ENCODE measurements at places on chromosomes 2 and 18.

- DNase-seq = no peak
These were observed 797 bp downstream of the TTC32 start for GRCh38 chr2:19900931-19901441.

DNA sequence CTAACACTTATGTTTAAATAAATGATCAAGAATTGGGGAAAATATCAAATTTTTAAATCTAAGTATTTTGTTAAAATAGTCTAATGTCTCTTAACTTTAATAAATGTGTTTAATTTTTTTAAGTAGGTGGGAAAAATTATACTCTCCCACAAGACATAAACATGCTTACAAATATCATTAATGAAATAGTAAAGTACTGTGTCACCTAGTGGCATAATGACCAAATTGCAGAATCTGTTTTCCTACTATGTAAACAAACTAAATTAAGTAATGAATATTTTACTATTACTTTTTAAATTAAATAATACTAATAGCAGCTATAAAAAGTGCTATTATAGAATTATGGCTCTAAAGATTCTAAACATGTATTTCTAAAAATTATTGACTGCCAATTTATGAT lies 52.0 kb upstream of the CHAC2 start:
- DNase-seq = no peak

GRCh38 chr2:4381773-4382172 lies 678.4 kb downstream of the DCDC2C start:
- no peak for DNase-seq

DNA sequence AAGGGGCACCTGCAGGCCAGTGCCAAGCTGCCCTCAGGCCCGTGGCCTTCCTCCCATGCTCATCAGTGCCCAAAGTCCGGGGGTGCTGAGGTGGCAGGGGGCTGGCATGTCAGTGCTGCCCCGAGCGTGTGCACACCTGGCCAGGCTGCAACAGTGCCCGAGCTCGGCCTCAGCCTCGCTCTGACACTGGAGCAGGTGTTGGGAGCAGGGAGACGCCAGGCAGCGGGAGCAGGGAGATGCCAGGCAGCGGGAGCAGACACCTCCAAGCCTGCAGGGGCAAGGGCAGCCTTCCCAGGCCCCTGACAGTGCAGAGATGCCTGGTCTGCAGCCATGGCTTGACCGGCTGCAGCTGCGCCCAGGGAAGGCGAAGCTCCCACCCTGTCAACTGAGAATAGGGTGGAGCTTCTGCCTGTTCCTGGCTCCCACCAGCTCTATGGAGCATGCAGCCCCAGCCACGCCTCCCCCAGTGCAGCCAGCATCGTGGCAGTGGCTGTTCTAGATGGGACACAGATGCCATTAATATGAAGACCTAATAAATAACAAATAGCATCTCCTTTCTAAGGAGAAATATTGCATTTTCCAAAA lies 82.4 kb downstream of the DTNB start:
- no peak for DNase-seq

DNA sequence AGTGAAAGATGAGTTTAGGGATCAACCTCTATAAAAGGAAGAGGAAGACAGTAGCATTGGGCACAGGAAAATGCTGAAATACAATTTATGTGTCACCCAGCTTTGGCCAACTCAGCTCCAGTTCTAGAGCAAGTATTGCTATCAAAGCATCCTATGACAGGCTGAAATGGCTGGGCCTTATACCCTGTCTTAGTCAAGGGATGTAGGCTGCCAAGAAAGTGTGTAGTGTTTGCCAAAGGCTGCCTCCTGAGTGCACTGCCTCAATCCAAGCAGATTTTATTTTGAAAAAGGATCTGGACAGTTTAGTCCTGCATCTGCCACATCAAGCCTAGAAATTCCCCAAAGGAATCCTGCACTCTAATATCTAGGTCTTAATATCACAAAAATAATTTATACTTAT lies 359.9 kb upstream of the ZC3H15 start:
- no peak for DNase-seq

DNA sequence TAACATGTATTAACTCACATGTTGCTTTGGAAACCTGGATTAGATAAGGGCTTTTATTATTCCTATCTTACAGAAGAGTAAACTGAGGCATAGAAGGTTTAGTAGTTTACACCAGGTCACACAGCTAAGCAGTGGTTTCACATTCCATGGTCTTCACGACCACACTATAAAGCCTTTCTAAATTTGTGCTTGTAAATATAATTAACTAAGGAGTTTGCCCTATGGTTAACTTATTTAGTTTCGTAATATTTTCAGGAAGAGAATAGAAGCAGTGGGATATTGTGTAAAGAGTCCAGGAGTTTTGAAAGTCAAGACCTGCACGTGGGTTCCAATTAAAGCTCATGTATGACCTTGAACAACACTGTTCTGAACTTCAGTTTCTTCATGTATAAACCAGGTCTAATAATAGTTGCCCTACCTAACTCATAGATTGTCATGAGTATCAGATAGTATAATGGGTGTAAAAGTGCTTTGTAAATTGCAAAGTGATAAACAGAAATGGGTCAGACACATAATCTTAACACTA lies 19.5 kb upstream of the SOS1 start:
- no peak for DNase-seq

DNA sequence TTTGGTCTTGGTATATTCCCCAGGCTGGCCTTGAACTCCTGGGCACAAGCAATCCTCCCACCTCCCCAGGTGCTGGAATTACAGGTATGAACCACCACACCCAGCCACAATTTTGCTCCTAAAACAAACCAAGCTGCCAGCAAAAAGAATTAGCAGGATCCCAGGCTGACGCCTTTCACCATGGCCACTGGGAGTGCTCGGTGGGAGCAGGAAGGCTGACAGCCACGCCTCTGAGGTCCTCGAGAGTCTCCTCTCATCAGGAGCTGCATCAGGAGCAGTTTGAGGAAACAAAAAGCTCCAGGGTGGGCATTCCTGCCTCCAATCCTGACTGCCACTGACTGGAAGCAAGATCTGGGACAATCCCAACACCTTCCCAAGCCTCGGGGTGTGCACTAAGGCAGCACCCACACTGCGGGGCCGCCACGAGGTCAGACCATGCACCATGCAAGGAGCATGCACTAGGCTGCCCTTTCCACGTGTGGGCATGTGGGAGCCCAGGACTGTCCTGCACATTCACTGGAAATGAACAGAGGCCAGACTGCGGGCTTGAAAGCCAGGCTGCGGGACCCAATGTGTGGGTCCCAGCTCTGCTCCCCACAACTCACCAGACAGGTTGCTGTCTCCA lies 51.4 kb downstream of the TFCP2L1 start:
- no peak for DNase-seq

GRCh38 chr2:206616151-206616550 lies 26.1 kb upstream of the FAM237A start:
- no peak for DNase-seq

- no peak for DNase-seq
These were observed 102.8 kb upstream of the FZD7 start for GRCh38 chr2:201930831-201931230.

GRCh38 chr2:88350331-88351248 lies 101.9 kb downstream of the FOXI3 start:
- peak; percentile 76 for DNase-seq

DNA sequence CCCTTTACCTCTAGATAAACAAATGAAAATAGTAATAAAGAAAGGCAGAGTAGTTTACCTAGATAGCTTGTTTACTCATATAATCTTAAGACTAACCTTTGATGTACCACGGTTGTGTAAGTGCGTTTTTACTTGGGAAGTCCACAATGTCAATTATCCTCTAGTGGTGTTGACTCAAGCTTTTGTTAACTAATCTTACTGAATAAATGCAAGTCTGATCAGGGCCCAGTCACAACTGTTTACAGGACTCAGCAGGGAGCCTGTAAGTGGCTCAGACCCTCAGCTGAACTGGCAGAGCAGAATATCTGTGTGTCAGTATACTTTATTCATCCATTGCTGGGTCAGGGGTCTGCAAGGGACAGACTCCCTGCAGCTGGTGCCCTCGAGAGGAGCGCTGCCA lies 98.1 kb upstream of the ACAA2 start:
- no peak for DNase-seq

DNA sequence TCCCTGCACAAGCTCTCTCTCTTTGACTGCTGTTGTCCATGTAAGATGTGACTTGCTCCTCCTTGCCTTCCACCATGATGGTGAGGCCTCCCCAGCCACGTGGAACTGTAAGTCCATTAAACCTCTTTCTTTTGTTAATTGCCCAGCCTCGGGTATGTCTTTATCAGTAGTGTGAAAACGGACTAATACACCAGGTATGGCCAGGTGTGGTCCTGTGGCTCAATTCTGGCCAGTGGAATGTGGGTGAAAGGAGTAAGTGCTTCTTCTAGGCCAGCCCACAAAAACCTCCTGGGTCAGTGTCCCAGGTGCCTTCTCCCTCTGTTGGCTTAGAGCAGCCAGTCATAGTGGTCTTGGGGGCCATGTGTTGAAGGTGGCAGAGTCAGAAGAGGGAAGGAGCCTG lies 57.0 kb downstream of the PRKCE start:
- DNase-seq = no peak

DNA sequence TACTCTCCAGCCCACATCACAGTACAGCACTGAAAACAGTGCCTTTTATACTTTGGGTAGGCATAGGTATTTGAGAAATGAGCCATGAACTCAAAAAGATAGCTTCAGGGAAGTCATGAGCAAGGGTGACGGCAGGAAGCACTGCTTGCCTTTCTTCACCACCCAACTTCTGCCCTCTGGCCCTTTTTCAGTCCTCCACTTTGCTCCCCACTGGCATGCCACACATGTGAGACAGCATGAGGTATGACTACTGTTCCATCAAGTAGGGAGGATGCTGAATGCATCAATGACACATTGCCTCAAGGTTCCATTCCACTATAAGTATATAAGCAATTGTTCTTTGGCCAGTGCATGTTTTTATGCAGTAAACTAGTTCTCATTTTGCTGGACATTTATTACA lies 373.0 kb downstream of the NRXN1 start:
- no peak for DNase-seq

GRCh38 chr2:185625604-185626003 lies 113.0 kb upstream of the FSIP2 start:
- DNase-seq = no peak

- no peak for DNase-seq
These were observed 97.0 kb upstream of the SPRED2 start for GRCh38 chr2:65529419-65529818.

GRCh38 chr18:58780045-58780444 lies 84.6 kb upstream of the ZNF532 start:
- no peak for DNase-seq

- DNase-seq = no peak
These were observed 248.1 kb upstream of the SALL3 start for GRCh38 chr18:78731398-78732032.

DNA sequence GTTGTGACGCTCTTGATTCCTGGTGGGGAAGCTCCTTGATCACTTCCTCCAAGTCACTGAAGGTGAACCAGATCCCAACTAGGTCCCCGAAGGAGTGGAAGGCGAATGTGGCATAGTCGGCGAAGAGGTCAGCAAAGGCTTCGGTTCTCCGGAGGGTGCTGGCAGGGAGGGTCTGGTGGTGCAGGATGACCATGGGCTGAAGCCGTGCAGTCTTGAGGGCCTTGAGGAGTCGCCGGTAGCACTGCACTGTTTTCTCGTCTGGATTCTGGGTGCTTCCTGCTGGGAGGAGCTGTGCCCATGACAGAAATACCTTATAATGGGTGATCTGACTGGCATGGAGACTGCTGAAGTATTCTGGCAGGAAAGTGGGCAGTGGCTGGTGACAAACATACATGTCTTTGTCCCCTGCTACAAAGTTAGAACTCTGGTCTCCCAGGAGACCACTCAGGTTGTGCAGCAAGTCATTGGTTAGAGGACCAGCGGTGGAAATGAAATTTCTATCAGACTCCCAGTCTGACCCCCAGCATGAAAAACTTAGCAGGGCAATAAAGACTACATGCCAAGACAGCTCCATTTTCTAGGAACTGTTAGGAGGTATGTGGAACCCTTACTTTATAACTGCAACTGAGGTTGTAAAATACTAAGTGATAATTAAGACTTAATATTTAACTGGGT lies at the start of gene LCT:
TSS of gene LCT (minus strand) at position 589 of the 675 bp plus-strand sequence. CDS start at position 574, 15 bp downstream.
- DNase-seq = no peak

DNA sequence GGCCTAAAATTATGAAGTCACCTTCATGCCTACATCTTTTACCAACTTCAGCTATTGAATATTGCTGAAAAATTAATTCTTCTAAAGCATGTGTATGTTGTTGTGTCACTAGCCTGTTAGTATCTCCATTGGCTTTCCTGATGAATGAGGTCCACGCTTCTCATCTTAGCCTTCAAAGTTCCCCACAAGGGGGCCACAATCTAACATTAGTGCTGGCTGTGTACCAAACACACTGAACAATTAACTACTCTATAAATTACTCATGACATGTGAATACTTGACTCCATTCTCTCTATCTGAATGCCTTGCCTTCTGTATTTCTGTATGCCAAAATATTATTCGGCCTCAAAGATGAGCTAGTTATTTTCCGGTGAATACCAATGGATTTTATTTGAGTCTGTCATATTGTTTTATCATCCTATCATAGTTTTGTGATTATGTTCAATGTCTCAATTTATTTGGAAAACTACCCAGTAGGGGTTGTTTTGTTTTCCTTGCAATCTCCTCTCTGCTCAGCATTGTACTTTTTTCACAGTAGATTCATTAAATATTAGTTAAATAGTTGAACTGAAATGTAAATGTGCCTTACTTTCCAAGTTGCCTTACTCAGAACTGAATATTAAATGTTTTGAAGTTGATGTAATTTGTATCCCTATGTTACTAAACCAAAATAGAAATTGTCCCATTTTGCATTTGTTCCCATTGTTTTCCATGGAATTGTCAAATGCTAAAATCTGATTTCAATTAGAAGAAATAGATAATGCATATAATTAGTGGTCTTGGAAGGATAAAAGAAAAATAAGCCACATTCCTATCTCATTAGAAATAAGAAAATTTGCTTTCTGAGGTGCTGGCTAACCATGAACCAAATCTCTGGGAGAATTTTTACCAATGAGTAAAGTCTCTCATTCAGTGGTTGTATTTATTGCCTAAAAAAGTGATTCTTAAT lies 208.4 kb upstream of the COL3A1 start:
- DNase-seq = no peak

- DNase-seq = no peak
These were observed 736.8 kb upstream of the SALL3 start for GRCh38 chr18:78242806-78243205.

GRCh38 chr2:187874786-187875185 lies 320.6 kb upstream of the TFPI start:
- DNase-seq = no peak

GRCh38 chr2:74999468-74999867 lies 41.0 kb downstream of the POLE4 start:
- DNase-seq = no peak

All from CD4-positive, alpha-beta T cell (primary cell).